Activated naive CD4-positive, alpha-beta T cell (primary cell): ENCODE measurements at places on chromosomes 2 and 18.

GRCh38 chr2:158723921-158724802, 71.0 kb upstream of the DAPL1 start:
- DNase-seq = no peak

GRCh38 chr18:37249895-37250618, 315.5 kb downstream of the CELF4 start:
- DNase-seq = no peak

- no peak for DNase-seq
Observed at GRCh38 chr2:20781656-20782265, 41.1 kb downstream of the LDAH start.

GRCh38 chr2:168622559-168622958, 166.5 kb downstream of the CERS6 start:
- no peak for DNase-seq
